ENCODE measurements at places on chromosomes 16 and 17. TPM values are rescaled to one million over a fixed set of nuclear protein-coding genes. Genes with fewer than 3 reads are reported as not detected.

- DNase-seq = no peak
Measured at GRCh38 chr16:6192532-6192931, 1094.9 kb upstream of the EEF2KMT start.

GRCh38 chr16:85987750-85988078 is 88.8 kb downstream of the IRF8 start:
- DNase-seq = no peak

GRCh38 chr17:33874617-33875060 is 380.4 kb upstream of the CCL2 start:
- DNase-seq = no peak

- DNase-seq = no peak
Measured at GRCh38 chr17:50261051-50261915, 13.0 kb upstream of the TMEM92 start.

- no peak for DNase-seq
Measured at GRCh38 chr16:85780281-85780680, 19.1 kb downstream of the EMC8 start.

GRCh38 chr16:88424587-88425235 is 28.4 kb upstream of the ZFPM1 start:
- no peak for DNase-seq

DNA sequence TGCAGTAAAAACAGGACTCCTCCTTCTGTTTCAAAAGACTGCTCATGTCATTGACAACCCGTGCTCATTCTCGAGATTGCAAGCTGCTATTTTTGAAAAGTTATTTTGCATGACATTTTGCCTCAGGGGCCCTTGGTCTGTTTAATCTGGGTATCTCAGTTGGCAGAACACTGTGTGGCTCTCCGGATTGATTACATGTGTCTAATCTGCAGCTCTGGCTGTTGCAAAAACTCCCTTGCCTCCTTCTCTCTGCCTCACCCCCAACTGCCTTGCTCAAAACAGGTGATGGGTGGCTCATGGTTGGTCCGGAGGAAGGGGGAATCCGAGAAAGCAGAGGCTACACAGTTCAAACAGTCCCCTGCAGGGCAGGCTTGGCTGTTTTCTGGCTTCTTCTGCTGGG is 25.3 kb downstream of the GINS3 start:
- no peak for DNase-seq

DNA sequence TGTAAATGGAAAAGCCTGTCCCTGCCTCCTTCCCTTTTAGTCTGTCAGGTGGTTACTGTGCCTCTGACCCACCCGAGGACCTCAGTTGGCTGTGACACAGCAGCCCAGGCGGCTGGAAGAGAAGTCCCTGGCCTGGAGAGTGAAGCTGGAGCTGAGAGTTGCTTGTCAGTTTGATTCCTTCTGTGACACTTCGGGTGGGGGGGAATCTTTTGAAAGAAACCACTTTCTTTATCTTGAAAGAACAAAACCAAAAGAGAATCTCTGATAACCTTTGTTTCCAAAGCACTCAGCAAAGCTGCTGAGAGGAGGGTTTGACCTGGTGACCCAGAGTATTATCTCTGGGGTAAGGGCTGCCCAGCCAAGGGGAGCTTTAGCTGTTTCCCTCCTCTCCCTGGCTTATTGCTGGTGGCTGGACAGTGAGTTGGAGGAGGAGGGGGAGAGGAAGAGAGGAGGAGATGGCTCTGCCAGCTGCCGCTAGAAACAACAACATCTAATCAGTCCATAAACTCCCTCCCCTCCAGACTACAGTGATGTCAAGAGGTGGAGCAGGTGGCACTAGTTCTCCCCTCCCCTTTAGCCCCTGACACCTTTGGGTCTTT is 34.0 kb downstream of the YPEL2 start:
- no peak for DNase-seq

DNA sequence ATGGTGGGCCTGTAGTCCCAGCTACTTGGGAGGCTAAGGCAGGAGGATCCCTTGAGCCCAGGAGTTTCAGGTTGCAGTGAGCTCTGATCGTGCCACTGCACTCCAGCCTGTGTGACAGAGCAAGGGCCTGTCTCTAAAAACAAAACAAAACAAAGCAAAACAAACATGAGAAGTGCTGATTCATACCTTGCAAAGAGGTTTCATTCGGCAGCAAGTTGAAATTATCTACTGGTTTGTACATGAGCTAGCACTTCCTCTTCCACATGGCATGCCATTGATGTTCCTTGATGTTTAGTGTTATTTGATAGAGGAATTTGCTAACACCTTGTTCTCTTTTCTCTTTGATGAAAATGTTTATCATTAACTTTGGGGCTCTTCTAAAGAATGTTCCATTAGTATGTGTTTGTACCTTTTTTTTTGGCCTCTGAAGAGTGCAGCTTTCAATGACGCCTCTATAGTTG is 50.6 kb downstream of the SPECC1 start:
- peak; percentile 82 for DNase-seq

DNA sequence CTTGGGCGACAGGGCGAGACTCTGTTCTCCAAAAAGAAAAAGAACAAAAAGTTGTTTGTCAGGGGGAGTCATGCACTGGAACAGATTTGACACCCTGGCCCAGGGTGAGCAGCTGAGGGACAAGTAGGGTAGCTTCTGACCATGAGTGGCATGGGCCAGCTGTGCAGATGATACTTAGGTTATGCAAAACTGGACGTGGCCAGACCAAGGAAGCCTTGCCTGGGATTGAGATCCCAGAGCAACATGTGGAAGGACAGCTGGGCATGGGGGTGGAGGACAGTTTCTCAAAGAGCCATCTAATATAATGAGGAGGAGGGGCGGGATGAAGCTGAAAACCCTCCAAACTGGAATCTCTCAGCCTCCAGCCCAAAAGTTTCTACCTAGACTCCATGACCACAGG is 19.6 kb upstream of the SLC35B1 start:
- no peak for DNase-seq

GRCh38 chr17:59825533-59826322 is 67.0 kb downstream of the TUBD1 start:
- peak; percentile 29 for DNase-seq

DNA sequence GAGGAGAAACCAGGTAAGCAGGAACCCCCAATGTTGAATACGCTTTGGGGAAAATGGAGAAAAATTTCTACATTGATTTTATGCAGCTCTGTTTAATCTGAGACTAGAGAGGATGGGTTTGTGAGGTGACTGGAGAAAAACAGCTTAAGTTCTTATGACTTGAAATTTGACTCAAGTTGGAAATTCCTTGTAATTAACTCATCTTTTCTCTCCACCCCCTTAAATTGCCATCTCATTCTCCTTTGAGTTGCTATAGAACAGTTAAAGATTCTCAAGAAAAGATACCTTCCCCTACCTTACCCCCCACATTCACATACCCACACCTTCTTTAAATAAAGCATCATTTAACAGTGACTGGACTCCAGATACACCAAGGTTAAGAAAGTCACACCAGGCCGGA is 24.2 kb downstream of the ZNRF1 start:
- DNase-seq = no peak

- no peak for DNase-seq
Measured at GRCh38 chr16:19716183-19716582, 1.8 kb downstream of the KNOP1 start.

PCGF2 gene
- total RNA-seq = 1.6 TPM

STX1B gene
- not detected for total RNA-seq

GRAPL gene
- total RNA-seq = not detected

C16orf92 gene
- not detected for total RNA-seq

Measured in H4 (cell line).